GM12864 (cell line): ENCODE measurements at places on chromosomes 3 and 15.

- no peak for DNase-seq
Observed at GRCh38 chr3:122268257-122269024, 56.6 kb upstream of the CSTA start.

DNA sequence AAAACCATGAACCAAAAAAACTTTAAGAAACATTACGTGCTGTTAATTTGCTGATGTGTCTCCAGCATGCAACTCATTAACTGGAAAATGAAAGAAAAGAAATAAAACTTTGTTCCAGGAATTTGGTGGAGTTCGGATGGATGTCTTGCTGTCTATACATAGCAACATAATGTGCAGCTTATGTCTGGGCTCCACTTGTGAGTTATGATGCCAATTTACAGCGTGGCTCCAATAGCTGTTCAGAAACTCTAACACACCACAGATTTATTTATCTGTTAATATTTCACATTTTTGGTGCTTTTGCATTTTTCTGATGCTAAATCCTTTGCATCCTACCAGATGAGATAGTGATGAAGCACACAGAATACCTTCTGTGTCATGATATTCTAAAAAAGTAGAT, 45.1 kb downstream of the MAP4 start:
- no peak for DNase-seq

GRCh38 chr3:150129166-150129565, 158.5 kb upstream of the PFN2 start:
- no peak for DNase-seq

DNA sequence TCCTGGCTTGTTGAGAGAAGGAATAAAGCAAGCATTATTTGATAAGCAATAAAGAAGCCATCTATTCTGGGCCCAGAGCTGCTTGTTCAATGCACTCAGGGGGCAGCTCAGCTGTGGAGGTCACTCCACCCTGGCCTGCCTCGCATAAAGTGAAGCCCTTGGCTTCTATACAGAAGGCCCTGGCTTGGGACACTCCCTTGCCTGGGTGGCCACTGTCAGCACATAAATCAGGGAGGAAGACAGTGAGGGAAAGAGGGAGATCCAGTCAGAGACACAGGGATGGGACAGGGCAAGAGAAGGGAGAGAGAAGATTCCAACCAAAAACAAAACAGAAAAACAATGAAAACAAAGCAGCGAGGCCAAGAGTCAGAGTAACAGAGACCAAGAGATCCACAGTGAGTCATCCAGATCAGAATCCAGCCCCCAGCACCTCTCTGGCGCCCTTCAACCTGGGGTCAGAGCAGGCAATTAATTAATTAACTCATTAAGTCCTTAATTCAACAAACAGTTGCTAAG, 11.8 kb downstream of the INSYN1 start:
- no peak for DNase-seq

- no peak for DNase-seq
Observed at GRCh38 chr15:95327661-95328060, 1002.8 kb upstream of the NR2F2 start.

- DNase-seq, result peak; percentile 10
Observed at GRCh38 chr3:24773798-24774197, 279.1 kb upstream of the THRB start.

DNA sequence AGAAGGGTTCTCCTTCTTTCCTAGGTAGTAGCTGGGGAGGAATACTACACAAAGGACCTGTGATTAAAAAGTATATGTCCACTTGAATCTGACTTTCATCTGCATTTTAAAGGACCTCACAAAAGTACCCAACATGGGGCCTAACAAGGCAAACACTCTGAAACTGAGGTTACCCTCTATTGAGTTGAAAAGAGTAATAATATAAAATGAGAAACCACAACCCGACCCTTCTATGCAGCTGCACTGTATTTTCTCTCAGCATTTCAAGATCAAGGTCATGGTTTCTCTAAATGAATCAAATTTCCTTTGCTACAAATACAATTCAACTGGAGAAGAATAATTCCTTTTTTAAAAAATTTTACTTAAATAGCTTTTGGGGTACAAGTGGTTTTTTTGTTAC, 106.3 kb downstream of the DMXL2 start:
- no peak for DNase-seq

DNA sequence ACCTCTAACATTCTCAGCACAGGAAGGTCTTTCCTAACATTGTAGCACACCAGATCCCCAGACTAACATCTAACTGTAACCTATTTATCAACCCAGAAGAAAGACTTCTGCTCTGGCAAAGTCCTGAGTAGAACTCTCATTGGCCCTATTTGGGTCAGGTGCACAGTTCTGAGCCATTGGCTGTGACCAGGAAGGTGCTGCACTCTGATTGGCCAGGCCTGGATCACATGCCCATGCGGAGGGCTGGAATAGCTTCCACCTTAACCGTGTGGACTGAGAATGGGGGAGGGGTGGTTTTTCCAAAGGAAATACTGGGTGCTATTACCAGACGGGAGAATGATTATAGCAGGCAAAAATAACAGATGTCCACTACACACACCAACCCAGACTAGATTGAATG, 11.5 kb downstream of the FEZF2 start:
- no peak for DNase-seq

DNA sequence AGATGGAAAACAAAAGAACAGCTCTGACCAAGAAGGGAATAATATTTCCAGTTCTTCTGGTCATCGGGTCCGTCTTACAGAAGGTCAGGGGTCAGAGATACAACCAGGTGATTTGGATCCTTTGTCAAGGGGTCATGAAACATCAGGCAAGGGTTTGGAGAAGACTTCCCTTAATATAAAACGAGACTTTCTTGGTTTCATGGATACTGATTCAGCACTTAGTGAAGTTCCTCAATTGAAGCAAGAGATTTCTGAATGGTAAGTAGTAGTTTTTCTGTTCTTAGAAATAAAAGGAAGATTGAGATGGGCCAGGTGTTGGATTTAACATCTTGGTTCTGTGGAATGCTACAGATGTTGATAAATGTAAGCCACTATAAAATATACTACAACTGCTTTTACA, 9.5 kb downstream of the MGA start:
- DNase-seq, result no peak

- no peak for DNase-seq
Observed at GRCh38 chr3:21893242-21893641, 142.2 kb upstream of the ZNF385D start.

- DNase-seq, result no peak
Observed at GRCh38 chr3:151384741-151385174, at the start of gene P2RY12. P2RY12 (minus strand) TSS chr3:151384753; CDS start chr3:151338845, 45,908 bp downstream.

- DNase-seq, result no peak
Observed at GRCh38 chr15:72124218-72124617, 6.0 kb downstream of the SENP8 start.

DNA sequence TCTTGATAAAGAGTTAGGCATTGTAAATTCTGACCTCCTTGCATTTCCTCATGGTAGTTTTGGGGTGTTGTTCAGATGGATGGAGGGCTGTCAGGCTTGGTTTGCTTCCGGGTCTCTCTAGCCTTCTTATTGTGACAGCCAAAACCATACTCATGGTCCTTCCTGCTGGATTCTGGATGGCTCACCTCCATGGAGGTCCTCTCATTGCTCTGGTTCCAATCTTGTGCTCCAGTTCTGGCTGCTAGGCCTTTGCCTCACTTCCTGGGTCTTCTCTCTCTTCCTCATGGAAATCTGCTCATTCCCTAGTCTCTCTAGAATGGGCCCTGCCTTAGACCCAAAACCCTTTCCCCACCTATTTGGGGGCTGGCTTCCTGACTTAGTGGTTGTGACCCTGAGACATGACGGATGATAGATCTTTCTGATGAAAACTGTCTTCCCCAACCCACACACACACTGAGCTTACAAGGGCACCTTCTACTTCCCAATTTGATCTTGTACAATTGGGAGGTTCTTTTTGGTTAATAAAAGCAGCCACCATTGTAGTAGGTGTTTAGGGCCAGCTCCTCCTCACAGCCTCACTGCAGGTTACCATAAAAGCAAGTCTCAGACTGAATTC, 66.2 kb upstream of the XCR1 start:
- DNase-seq, result no peak

DNA sequence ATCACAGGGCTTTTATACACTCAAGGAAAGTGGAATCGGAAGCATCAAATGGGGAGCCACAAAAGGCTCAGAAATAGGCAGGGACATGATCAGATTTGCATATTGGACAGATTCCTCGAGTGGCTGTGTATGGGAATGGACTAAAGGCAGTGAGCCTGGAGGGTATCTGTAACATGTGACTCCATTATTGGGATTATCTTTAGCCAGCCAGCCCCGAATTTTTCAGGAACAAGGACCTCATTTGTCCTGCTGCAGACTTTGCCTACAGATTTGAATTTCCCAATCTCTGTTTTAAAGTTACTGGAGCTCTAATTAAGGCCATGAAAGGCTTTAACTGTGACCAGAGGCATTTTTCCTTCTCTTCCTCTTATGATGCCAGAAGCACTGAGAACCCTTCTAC, 26.9 kb upstream of the EPHB1 start:
- DNase-seq, result no peak

DNA sequence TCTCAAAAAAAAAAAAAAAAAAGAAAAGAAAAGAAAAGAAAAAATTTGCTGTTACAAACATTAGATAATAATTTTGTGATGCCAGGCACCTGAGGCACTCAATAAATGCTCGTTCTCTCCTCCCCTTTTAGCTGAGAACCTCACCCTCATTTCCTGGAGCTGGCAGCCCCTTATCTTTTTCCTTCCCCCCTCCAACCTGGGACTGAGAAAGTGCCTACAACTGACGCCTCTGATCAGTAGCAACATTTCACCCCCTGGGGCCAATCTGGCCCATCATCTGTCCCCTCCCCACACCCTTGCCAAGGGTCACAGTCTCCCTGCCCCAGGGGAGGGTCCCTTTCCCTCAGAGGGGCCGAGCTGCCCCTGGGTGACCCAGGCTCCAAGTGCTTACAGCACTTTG, 12.6 kb upstream of the RNU6-1 start:
- no peak for DNase-seq

DNA sequence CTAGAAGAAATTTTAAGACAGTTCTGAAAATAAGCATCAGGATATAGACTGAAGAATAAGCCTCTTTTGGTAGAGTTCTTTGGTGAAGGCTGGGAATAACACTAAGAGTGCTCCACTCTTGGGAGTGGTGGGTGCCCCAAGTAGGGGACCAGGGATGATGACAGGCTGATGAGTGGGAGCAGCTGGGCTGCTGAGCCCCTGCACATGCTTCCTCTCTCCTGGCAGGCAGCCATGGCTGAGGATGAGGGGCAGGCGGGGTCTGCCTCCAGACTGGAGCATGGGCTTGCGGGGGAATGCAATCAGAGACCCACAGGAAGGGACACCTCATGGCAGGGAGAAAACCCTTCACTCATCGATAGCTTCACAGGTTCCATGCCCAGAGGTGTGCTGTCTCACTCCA, 72.6 kb upstream of the RORA start:
- DNase-seq, result no peak

- no peak for DNase-seq
Observed at GRCh38 chr15:77067691-77068367, 3.1 kb downstream of the TSPAN3 start.
